ENCODE measurements at places on chromosomes 3 and 15. TPM values are rescaled to one million over a fixed set of nuclear protein-coding genes. Genes with fewer than 3 reads are reported as not detected.

DNA sequence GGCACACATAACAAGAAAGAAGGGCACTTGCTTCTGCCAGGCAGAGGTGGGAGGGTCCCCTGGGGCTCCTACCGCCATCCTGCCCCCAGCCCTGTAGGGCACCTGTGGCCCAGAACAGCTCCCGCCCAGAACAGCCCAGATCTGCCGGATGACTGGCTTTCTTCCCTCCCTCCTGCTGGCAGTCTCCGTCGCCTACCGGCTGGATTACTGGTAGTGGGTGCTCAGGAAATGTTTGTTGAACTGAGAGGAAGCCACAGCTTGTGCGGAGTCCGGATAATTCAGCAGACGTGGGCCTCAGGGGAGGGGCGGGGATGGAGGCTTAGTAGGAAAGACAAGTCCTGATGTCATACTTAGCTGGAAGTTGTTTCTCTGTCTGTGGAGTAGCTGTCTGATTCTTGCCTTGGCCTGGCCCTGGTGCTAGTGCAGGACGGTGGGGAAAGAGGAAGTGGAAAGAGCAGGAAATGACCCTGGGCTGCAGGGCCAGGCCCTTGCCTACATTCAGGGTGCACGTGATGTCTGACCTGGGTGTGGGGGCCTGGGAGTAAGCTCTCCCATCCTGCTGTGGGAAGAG lies 6.7 kb downstream of the CCDC9B start:
- DNase-seq: no peak

DNA sequence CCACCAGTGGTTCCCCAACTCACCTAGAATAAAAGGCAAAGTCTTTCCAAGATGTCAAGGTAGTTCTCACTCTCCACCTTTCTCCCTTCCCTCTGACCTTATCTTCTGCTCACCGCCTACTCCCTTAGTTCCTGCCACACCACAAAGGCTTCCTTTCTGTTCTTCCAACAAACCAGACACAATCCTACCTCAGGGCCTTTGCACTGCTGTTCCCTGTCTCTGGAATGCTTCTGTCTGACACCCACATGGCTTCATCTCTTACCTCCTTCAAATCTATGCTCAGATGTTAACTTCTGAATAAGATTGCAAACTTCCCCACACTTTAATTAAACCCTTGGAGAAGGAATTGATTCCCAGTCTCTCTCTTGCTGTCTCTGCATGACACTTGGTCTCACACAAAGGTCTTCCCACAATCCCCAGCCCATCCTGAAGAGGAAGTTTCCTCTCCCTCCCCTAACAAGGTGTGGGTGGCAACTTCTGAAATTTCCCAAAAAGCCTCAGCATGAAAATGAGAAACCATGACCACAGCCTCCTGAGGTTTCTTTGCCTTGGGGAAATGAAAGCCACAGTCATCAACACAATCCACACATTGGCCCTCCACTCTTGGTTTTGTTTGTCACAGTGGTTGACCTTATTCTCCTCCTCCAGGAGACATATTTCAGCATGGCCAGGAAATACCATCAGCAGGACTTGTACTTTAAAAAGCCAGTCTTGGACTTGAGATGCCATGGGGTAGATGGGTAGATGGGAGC lies 3.0 kb upstream of the RYK start:
- no peak for DNase-seq

The TLR9 gene
- 0.27 TPM for total RNA-seq

DNA sequence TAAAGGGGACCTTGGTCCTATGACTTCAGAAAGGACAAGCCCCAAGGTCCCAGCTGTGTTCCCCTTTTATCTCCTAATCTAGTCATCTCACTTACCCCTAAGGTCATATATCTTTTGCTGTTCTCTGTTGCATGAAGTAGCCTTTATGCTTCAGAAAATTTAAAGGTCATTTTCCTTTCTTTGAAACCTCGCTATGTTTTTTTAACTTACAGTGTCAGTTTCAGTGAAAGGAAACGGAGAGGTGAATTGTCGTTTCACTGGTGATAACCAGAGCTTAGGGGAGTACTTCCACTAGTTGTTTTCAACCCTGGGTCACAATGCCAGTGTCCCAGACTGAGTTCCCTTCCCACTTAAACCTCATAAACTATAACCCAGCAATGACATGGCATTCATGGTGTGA lies 357.4 kb downstream of the GAP43 start:
- DNase-seq: no peak

DNA sequence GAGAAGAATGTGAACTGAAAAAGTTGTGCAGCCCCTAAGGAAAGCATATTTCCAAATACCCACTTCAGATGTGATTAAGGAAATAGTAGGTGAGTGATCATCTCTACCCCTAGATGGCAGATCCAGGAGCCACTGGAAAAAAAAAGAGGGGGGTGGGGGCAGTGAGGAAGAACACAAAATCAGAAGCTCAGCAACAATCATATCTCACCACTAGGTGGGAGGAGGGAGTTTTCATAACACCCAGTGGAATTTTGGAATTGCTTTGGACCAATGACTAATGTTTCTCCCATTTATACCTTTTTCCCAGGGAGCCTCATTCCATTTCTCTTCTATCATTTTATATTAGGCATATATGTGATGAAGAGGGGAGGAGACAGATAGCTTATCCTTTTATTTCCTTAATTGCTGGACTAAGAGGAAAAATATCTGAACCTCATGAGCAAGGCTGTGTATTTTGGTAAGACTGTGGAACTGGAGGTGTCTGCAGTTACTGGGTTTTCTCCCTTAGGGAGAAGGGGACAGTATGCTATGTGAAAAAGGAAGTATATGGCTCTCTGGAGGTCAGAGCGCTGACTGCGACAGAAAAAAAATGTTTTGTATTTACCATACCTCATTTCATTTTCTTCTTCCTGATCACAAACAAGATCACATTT lies 363.4 kb downstream of the GAP43 start:
- DNase-seq: peak; percentile 29

DNA sequence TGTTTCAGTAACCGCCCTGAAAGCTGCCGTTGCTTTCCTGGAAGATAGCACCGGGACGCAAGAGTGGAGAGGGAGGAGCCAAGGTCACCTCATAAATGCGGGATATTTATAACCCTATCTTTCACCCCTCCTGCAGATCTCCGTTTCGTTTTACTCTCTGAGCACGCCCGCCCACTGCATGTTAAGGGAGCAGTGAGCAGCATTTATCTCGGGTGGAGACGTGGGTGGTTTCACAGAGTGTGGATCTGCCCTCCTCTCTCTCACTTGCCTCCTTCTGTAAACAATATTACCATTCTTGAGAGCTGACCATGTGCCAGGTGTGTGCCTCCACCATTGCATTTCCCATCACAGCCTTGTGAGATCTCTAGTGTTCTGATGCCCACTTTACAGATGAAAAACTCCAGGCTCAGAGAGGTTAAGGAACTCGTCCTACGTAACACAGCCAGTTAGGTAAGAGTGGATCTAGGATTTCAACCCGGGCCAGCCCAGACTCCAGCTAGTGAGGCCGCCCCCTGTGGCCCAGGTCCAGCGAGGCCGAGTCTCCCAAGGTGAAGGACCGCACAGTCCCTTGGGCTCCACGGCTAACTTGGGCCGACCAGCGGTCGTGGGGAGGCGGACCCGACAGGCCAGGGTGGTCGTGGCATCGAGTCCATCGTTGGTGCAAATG lies 16.9 kb upstream of the SEMA4B start:
- peak; percentile 70 for DNase-seq

The LYZL4 gene
- total RNA-seq: not detected

- no peak for DNase-seq
Measured at GRCh38 chr15:43958861-43959330, 132.1 kb downstream of the WDR76 start.

The ECE2 gene
- not detected for total RNA-seq

Data from Calu3 (cell line).